ENCODE measurements at places on chromosomes 4 and X. TPM values are rescaled to one million over a fixed set of nuclear protein-coding genes. Genes with fewer than 3 reads are reported as not detected.

DNA sequence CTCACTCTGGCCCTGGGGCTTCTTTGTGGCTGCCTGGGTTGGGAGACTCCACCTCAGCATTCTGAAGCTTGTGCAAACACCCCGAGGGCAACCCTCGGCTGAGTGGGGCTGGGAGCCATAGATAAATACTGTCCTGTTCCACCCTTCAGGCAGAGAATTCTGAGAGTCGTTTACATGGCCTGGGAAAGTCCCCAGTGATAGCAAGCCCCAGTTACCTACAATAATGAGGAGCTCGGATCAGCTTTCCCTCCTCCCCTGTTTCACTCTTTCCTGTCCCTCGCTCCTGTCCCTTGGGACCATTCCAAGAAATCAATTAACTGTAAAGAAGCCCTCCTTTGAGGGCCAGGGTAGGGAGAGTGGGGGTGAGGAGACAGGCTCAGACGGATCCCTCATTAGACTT, 31.6 kb upstream of the DDX3X start:
- no peak for DNase-seq

DNA sequence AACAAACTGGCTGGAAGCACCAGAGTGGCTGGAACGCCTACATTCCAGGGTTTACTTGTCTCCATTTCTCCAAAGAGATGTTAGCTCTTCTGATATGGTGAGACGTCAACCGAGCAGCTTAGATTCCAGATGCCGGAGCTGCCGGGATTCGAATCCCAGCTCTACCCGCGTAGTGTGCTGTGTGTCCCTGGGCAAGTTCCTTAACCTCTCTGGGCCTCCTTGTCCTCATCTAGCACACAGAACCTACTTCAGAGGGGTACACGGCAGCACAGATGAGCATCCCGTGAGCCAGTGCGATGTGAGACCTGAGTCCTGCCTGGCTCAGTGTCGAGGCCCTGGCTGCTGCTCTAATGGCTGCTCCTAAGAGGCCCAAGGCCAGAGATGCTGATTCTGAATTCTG, 60.1 kb downstream of the ABLIM2 start:
- no peak for DNase-seq

DNA sequence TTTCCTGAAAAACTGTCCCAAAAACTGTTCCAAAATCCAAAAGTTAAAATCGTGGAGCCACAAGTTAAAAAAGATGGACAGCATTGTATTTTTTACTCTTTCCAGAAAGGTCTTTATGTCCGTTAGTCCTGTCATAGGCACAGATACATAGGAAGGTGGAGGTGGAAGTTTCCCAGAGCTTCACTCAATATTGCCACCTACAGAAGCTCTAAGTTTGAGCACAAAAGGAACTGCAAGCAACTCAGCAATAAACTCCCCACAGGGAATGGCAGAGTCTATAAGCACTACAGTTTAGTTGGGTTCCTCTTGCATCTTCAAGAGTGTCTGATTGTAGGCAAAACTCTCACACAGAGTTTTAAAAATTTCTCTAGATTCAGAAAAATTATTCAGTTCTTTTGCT, 22.0 kb upstream of the UGT2B4 start:
- DNase-seq: no peak

PPP2R2C gene
- not detected for total RNA-seq

GPRASP1 gene
- total RNA-seq: 3.3 TPM

All from activated naive CD4-positive, alpha-beta T cell treated with anti-CD3 and anti-CD28 coated beads, Interleukin-2, amount 50 U/mL, for 72 hours (primary cell).